Frontal cortex (tissue), 4 donors: ENCODE measurements at places on chromosomes 2 and 18.

DNA sequence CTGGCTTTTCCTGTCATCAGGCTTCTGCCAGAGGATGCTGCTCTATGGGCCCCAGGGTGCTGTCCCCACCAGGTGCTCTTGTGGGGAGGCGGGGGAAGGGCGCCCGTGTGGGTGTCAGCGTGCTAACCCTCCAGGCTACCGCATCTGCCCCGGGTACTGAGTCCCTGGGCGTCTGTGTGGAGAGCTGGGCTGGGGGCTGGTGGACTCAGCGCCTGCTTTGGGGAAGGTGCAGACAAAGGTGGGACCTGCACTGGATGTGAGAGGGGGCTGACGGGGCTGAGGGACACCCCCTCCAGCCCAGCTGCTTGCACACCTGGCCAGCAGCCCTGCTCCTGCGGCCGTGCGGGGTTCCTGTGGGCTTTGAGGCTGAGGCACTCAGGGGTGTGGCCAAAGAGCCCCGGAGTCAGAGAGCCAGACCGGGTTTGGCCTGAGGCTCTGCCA lies 120.7 kb upstream of the PXDN start:
- DNase-seq: no peak

- no peak for DNase-seq
These were observed 28.6 kb downstream of the PCBP1 start for GRCh38 chr2:70115646-70116442.

DNA sequence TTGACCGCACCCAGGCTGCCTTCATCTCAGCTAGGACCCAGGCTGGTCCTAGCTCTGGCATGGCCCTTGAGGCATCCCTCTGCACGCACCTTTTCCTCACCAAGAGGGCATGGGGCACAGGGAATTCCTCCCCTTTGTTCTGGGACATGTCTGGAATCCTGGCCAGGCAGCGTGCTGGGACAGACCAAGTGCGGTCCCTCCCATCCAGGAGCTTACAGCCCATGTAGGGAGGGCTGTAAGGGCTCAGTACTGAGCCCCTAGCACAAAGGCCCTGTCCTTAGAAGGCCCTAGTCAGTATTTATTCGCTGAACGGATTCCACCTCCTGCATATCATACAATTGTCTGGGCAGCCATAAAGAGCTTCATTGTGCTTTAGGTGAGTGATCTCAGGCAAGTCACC lies 3.0 kb downstream of the TMEM37 start:
- no peak for DNase-seq

GRCh38 chr2:158890296-158890905 lies 78.0 kb upstream of the TANC1 start:
- no peak for DNase-seq

- DNase-seq: no peak
These were observed 404.3 kb downstream of the BCL11A start for GRCh38 chr2:60149176-60149575.

GRCh38 chr2:156046900-156047299 lies 285.6 kb downstream of the NR4A2 start:
- DNase-seq: no peak

GRCh38 chr18:22813648-22814328 lies 119.3 kb upstream of the RBBP8 start:
- DNase-seq: no peak

GRCh38 chr2:234679741-234680687 lies 183.1 kb upstream of the ARL4C start:
- DNase-seq: no peak

DNA sequence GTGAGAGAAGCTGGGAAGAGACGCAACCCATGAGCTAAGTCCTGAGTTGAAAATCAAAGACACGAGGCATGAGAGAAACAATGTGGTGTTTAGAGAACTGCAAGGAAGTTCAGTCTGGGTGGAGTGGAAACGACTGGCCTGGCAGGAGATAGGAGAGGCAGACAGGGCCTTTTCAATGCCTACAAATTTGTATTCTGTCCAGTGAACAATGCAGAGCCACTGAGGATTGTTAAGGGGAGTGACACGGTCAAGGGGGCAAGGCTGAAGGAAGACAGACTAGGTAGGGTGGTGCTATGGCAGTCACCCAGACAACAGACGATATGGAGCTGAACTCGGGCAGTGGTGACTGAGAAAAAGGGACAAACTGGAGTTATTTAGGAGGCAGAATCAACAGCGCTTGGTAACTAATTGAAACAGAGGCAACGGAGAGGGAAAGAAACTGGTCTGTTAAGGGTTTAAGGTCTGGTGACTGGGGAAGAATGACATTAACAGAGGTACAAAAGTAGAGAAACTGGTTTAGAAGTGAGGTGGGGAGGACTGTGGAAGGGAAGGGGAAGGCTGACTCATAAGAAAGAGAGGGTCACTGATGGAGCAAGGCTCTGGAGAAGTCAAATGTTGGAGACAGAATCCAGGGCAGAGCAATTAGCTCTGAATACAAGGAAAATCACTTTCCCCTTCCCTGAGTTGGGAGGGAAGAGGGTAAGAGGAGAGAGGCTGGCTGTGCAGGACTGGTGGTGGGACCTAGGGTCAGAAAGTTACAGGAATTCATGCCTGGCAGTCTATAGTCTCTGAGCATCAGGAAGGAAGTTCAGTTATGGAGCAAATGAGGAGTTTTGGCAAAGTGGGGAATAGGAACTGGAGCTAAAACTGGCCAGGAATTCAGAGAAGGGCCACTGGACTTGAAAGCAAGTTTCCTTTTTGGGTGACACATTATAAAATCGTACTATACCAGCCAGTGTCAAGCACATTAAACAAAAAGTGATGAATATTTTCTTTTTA lies 63.4 kb upstream of the CHRNA1 start:
- no peak for DNase-seq

DNA sequence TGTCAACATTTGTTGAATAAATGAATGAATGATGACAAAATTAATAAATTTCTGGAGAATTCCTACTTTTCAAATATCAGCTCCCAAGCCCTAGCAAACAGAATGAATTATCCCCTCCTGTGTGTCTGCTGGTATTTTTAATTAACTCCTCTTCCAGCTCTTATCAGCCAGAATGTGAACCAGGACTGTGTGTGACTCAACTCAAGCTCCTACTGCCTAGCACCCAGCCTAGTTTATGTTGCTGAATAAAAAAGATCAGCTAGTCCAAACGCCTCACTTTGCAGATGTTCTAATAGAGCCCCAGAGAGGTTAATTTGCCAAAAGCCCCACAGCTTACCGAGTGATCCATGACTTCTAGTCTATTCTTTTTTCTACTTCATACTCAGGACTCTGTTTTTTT lies 50.3 kb downstream of the RABL2A start:
- DNase-seq: no peak

DNA sequence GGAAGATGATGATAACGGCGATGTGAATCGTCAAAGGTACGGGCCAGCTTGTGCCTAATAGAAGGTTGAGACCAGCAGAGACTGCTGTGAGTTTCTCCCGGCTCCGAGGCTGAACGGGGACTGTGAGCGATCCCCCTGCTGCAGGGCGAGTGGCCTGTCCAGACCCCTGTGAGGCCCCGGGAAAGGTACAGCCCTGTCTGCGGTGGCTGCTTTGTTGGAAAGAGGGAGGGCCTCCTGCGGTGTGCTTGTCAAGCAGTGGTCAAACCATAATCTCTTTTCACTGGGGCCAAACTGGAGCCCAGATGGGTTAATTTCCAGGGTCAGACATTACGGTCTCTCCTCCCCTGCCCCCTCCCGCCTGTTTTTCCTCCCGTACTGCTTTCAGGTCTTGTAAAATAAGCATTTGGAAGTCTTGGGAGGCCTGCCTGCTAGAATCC lies 3.0 kb downstream of the FZD7 start:
- DNase-seq: no peak

GRCh38 chr18:47815486-47816270 lies 114.8 kb downstream of the SMAD2 start:
- DNase-seq: no peak

- DNase-seq: no peak
These were observed 167.8 kb downstream of the PMAIP1 start for GRCh38 chr18:60067426-60068210.

DNA sequence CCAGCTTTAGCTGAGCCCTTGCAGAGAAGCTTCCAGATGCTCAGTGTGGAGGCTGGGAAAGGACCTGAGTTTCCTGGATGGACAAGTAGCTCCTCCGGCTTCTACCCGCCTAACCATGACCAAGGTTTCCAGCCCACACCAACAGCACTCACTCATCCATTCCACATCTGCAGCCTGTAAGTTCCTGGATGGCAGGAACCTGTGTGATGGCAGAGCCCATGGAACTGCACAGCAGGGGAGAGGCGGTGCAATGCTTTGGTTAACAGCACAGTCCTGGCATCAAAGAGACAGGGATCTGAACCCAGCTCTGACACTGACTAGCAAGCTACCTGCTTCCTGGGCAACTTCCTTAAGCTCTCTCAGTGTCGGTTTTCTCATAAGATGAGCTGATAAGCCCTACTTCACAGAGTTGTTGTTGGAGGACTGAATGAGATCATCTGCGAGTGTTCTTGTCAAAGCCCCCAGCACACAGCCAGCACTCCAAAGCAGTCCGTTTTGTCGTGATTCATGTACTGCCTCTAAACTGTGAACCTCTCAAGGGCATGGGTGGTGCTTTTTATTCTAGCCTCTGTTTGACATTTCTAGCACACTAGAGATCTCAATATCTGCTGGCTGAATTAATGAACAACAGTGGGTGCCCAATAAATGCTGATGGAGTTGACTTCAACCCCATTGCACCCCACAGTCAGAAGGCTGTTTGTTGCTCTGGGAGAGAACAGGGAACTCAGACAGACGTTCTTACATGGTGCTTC lies 41.6 kb upstream of the OTOF start:
- DNase-seq: no peak

GRCh38 chr2:232931636-232932035 lies 61.6 kb downstream of the SNORC start:
- DNase-seq: no peak

- no peak for DNase-seq
These were observed 1.8 kb downstream of the MPV17 start for GRCh38 chr2:27320958-27321543.

DNA sequence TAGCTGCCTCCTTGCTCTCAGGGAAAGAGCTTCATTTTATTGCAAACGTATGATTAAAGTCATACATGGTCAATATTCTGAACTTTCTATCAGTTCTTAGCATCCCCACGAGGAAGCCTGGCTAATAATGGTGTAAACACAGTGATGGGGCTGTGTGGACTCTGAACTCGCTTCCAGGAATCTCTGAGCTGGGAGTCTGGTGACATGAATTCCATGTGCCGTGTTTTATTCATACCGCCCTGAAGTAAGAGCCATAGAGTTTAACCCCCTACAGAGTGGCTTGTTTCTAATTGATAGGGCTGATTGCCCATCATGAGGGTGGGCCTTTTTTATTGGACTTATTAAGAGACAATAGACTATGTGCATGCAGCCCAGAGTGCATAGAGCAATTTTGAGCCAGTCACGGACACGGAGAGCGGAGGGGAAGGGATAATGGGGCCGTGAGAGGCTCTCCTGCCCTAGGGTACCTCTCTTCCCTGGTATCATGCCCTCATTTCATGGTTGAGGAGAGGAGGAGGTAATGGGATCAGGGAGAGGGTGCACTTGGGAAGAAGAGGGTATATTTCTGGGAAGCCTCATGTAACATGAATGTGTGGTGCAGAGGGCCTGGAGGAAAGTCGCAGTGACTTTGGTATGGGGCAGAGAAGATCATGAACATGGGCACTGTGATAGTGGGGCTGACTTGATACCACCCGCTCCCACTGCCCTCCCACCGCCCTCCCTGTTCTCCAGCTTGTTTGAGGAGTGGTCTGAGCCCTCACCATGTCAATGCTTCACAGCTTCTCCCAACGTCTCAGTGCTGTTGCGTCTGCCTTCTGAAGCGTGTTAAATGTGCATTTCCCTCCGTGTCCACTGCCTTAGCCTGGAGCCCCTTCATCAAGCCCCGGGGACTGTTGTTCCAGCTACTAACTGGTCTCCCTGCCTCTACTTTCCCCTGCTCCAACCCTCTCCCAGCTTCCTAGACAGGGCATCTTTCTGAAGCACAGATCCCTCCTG lies 73.2 kb downstream of the IL1R2 start:
- DNase-seq: no peak

DNA sequence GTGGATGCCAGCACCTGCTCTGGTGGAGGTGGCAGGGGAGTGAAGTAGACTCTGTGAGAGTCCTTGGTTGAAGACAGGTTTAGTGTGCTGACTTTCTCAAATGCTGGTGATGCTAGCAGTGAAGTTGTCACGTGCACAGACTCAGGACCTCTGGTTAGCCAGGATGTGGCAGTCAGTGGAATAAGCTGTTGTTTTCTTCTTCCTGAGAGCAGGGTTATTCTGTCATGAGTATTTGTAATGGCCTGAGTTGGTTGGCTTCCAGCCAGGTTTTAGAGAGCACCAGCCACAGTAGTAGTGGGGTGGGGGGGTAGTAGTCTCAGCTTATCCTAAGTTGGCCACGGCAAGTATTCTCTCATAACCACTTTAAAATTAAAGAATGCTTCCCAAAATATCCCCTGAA lies 238.5 kb upstream of the FBXO11 start:
- DNase-seq: no peak

GRCh38 chr2:163312713-163313112 lies 423.1 kb downstream of the FIGN start:
- DNase-seq: no peak

GRCh38 chr2:45938649-45939511 lies 287.4 kb downstream of the PRKCE start:
- no peak for DNase-seq

GRCh38 chr2:19607931-19608771 lies 249.7 kb upstream of the OSR1 start:
- DNase-seq: no peak

DNA sequence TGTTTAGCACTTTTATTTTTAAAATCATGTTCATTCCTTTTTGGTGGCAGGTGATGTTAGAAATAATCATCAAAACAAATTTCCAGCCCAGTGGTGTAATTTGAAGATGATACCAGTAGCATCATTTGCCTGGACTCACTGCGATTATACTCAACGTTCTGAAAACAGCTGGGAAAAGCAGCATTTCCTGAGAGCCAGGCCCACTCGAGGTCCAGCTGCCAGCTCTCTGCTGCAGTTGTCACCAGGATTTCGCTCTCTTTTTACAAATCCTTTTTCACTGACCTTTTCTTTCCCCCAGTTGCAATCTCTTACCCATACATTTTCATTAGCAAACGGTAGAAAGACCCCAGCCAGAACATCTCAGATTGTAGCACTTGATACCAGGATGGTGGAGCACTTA lies 110.6 kb upstream of the LYPD1 start:
- no peak for DNase-seq
